ENCODE measurements at places on chromosomes 5 and 9.

DNA sequence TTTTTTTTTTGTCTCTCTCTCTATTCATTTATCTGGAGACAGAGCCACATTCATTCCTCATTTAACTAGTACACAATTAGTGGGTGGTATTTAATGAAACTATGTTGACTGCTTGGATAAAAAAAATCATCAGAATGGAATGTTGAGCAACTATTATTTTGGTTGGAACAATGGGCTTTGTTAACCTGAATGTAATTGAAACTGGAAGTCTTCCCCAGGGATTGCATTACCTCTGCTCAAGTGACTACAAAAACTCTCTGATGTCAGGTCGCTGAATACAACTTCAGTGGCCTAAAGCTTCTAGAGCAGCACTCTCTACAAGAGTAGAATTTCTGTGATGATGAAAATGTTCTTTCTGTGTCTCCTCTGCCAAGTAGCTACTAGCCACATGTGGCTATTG lies 295.8 kb downstream of the DEPDC1B start:
- no peak for DNase-seq

GRCh38 chr9:130779153-130779855 lies 55.8 kb upstream of the ABL1 start:
- no peak for DNase-seq

DNA sequence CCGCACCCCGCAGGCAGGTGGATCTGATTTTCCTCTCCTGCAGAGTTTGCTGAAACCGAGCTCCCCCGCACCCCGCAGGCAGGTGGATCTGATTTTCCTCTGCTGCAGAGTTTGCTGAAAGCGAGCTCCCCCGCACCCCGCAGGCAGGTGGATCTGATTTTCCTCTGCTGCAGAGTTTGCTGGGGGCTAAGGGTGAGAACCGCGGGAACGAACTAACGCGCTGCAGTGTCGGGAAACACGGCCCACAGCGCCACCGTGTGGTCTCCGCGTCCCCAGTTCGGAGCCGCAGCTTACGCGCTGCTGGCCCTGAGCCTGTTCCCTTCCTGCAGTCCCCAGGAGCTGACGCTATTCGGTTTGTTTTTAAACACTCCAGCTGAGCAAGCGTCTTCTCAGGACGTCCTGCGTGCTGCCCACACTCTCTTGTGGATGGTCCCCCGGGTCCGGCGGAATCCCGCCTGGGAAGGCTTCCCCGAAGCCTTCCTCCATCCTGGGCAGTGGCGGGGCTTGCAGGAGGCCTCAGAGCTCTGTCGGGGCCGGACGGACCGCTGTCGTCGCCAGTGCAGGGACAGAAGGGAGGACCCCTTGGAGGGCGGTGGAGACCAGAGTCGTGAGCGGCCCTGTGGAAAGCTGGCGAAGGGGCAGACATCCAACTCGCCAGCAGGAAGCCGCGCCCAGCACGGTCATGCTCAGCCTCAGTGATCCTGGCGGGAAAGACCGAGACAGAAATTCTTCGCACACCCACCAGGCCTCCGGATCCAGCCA lies 121.2 kb upstream of the LPCAT1 start:
- peak; percentile 83 for DNase-seq

DNA sequence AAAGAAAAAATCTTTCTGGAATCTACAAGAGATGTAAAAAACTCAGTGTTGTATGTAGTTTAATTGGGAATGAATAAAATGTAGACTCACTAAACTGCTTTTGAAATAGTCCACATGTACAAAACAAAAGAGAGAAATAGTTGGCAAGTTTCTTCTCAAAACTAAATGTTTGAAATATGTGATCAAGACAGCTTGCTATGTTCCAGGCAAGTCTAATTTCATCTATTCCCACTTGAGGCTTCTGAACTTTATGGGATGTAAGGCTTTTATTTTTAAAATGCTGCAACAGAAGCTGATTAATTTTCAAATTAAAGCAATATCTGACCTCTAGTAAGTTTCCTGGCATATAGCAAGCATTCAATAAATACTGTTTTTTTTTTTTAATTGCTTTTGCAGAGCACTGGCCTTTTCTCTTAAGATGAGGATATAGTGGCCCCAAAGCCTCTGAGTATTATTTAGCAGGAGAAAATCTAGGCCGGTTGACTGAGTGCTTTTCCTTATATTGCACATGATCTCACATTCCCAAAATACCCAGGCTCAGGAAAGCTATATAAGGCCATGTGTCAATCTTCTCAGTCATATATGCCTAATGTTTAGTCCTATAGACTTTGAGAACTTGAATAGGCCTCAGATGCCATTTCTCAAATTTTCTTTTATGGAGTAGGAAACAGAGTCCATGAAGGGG lies 183.2 kb downstream of the NTRK2 start:
- DNase-seq = no peak

DNA sequence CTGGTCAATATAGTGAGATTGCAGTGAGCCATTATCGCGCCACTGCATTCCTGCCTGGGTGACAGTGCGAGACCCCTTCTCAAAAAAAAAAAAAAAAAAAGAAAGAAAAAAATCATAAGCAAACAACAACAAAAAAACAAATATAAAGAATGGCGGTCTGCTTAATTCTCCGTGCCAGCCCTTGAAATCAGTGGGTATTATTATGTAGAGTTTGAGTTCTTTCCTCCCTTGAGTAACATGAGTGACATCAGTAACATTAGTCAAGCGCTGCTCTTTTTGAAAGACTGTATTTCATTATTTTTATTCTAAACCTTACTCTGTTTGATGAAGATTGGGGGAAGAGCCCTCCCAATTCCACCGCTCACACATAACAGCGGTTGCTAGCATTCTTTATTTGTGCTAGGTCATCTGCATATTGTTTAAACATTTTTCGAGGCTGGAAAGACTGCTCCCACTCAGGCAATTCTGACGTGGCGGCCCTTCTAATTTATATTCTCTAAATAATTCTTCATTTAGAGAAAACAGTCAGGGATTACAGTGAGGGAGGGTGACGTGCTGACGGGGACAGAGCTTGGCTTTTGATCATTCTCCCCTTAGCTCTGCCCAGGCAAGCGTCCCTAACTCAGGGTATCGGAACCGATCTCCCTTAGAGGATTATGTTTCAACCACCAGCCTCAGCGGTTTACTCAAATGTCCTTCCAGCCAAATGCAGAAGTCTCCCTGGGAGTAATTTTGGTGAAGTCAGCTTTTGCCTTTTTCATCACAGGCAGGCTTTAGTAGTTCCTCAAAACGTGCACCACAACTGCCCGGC lies 860 bp upstream of the MARCHF6 start:
- no peak for DNase-seq

- DNase-seq = no peak
Measured at GRCh38 chr9:126066131-126066530, 260.5 kb upstream of the MVB12B start.

DNA sequence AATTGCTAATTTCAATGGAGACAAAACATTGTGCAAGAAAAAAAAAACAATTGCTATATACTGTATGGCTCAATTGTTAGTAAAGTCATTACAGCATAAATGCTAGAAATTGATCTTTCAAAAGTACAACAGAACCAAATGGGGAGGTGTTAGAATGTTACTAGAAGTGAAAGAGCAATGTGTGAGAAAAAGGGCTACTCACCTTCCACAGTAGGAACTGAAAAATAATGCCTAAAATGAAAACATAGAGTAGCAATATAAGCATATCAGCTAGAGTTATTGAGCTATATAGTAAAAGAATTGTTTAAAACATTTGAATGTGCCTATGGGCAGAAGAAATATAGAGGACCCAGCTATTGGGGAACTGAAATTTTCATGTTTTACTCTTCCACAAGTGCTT lies 10.9 kb upstream of the RXFP3 start:
- DNase-seq = no peak

- no peak for DNase-seq
Measured at GRCh38 chr9:69951411-69951810, 92.2 kb upstream of the MAMDC2 start.

- DNase-seq = no peak
Measured at GRCh38 chr5:147746986-147747385, 35.5 kb downstream of the JAKMIP2 start.

DNA sequence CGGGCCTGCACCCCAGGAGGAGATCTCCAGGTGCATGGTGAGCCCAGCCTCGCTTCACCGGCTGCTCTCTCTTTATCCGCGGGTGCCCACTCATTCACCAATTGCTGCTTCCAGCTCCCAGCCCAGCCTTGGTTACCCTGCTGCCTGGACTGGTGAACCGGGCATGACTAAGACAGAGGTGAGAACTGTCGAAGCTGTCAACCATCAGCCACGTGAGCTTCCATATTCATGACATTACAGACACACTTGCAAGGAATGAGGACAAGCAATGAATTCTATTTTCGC lies 220.5 kb downstream of the ROR2 start:
- no peak for DNase-seq

DNA sequence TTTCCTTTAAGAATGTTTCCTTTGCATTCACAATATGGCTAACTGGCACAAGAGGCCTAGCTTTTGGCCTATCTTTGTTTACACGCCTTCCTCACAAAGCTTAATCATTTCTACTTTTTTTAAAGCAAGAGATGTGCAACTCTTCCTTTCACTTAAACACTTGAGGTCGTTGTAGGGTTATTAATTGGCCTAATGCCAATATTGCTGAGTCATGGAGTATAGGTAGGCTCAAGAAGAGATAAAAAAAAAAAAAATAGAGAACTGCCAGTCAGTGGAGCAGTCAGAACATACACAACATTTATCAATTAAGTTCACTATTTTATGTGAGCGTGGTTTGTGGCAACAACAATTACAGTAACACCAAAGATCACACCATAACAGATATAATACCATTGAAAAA lies 5.9 kb downstream of the FKBP15 start:
- no peak for DNase-seq

GRCh38 chr5:12615141-12615820 lies 711.0 kb upstream of the CTNND2 start:
- DNase-seq = no peak

DNA sequence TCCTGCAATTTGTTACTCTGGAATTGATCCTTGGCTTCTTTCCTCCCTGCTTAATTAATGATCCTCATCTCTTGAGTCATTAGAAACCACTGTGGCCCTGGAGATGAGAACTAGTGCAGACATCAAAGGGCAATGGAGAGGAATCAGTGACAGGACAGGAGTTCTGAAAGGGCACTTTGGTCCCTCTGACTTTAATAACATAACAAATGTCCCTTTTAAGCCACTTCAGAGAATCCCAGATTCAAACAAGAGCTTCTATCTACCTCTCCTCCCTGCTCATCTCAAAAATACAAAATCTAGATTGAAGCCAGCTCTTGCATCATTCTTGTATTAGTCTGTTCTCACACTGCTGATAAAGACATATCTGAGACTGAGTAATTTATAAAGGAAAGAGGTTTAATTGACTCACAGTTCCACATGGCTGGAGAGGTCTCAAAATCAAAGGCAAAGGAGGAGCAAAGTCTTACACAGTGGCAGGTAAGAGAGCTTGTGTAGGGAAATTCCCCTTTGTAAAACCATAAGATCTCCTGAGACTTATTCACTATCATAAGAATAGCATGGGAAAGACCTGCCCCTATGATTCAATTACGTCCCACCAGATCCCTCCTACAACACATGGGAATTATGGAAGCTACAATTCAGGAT lies 139.1 kb downstream of the PLPPR1 start:
- no peak for DNase-seq

DNA sequence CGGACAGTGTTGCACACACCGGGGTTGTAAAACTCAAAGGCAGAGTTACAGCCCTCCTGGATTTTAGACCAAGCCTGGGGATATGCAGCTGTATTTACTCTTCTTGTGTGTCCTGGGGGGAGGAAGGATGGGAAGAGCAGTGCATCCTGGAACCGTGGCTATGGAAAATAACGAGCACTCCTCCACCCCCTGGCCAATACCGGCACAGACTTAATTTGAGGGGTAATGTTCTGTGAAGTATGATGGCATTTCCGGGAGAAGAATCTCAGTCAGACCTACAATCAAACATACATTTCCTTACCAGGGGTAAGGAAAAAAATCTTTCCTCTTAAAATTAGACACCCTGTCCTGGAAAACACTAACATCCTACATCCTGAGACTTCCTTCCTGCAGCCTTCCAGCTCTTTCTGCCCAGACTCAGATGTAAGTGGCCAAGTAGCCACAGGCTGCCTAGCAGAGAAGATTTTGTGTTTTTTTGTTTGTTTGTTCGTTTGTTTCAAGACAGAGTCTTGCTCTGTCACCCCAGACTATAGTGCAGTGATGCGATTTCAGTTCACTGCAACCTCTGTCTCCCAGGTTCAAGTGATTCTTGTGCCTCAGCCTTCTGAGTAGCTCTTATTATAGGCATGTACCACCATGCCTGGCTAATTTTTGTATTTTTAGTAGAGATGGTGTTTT lies 11.0 kb upstream of the ERMP1 start:
- no peak for DNase-seq

DNA sequence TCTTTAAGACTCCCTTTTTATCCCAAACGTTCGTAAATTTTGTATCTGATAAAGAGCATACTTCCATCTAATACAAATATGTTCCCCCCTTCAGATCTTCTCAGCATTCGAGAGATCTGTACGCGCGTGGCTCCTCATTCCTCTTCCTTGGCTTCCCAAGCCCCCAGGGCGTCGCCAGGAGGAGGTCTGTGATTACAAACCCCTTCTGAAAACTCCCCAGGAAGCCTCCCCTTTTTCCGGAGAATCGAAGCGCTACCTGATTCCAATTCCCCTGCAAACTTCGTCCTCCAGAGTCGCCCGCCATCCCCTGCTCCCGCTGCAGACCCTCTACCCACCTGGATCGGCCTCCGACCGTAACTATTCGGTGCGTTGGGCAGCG lies 19.9 kb downstream of the CDKN2A start:
- no peak for DNase-seq

DNA sequence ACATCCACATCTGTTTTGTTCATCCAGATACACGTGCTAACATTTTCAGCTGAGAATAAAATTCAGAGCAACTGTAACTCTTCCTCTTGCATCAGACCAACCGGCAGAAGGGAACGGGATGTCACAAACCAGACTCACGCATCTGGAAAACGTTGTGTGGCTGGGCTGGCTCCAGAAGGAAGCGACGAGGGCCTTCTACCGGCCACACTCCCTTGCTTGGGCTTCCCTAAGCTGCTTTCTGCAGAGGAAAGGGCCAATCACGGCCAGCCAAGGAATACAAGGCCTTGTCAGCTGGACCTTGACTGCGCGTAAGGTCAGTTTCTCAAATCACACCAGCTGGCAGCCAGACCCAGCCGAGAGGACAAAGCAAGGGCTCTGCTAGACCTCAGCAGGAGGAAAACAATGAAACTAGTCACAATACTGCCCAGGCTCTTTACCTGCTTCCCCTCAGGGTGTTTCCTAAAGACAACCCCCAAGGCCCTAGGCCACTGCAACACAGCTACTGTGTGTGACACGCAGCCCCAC lies 106.1 kb downstream of the THBS4 start:
- DNase-seq = no peak

- no peak for DNase-seq
Measured at GRCh38 chr5:135208555-135208902, 174.5 kb upstream of the PITX1 start.
